ENCODE measurements at places on chromosomes 7 and 10.

- DNase-seq: no peak
These were observed 57.8 kb downstream of the LUC7L2 start for GRCh38 chr7:139417478-139417877.

DNA sequence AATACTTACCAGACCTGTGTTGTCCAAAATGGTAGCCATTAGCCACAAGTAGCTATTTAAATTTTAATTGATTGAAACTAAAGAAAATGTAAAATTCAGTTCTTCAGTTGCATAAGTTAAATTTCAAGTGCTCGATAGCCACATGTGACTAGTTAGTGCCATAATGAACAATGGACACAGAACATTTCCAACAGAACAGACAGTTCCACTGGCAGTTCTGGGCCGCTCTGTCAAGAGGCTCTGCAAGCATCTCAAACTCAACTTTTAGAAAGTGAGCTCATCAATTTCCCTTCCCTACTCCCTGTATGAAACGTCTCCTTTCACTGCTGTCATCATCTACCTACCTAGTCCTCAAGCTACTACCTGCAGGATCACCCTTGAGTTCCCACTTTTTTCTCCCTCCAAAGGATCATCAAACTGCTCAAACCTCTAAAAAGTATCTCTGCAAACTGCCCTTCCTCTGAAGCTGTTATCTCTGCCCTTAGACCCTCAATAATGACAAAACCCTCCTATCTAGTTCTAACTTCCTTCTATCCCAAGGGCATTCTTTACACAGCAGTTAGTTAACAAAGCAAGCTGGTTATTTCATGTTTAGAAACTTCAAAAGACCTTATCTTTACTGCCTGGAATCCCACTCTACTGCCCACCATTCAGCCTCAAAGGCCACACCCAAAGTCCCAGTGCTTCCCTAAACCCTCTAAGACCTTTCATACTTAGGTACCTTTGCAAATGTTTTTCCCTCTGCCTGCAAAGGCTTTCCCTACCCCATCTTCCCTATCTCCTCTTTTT, 20.6 kb downstream of the SHTN1 start:
- no peak for DNase-seq

DNA sequence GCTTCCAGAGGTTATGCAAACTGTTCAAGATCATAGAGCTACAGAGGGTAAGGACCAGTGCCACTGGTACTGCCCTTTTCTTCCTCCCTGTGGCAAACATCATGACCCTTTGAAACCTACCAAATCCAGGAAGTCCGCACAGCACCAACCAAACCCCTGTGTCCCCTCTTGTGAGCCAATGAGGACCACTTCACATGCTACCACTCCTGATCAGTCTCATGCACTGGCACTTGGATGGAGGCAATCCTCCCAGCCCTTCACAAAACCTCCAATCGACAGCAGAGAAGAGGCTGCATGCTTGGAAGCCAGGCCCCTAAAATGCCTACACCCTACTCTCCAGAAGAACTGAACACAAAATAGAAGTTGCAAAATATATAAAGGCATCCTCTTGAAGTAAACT, 248.0 kb downstream of the TNS3 start:
- DNase-seq: no peak

DNA sequence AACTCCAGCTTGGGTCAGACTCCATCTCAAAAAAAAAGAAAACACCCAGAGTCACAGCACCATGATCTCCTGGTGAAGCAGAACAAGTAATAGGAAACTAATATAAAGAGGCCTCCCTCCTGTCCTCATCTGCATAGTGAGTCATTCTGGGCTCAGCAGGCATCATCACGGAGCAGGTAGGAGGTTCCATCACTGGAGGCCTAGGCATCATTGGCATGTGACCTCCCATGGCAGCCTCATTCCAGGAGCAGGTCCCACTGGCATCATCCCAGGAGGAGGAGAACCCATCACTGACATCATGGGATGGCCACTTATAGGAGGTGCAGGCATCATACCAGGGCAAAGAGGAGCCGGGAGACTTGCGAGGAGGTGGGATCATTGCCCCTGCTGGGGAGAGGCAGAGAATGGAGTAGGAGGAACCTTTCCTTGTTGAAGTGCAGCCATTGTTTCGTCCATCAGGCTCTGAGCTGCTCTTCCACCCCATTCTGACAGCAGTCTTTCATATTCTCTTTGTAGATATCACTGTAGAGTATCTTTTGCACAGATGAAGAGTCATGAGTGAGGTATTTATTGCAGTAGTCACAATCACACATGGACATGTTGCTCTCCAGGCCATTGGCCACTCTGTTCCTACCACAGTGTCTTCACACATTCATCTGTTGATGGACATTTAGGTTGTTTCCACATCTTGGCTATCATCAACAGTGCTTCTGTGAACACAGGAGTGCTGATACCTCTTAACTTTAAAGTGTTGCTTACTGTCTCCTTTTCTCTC, 73.8 kb downstream of the OSBPL3 start:
- no peak for DNase-seq

DNA sequence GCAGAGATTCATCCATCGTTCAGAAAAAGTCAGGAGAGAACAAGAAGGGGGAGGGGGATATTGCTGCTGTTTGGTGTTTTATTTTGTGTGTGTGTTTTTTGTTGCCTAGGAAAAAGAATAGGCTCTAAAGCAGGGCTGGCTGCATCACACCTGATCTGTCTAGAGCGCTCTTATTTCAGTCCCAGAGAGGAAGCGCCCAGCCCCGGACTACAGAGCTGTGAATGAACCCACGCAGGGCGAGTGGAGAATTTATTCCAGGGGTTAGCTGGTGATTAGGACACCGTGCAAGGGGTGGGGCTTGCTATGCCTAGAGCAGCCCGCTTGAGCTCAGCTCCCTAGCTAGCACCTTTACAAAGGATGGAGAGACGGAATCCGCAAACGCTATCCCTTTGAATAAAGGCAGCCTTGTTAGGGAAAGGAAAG, 621 bp upstream of the FAM13C start:
- peak; percentile 39 for DNase-seq

GRCh38 chr7:70668606-70669358, 463.2 kb upstream of the GALNT17 start:
- DNase-seq: no peak

DNA sequence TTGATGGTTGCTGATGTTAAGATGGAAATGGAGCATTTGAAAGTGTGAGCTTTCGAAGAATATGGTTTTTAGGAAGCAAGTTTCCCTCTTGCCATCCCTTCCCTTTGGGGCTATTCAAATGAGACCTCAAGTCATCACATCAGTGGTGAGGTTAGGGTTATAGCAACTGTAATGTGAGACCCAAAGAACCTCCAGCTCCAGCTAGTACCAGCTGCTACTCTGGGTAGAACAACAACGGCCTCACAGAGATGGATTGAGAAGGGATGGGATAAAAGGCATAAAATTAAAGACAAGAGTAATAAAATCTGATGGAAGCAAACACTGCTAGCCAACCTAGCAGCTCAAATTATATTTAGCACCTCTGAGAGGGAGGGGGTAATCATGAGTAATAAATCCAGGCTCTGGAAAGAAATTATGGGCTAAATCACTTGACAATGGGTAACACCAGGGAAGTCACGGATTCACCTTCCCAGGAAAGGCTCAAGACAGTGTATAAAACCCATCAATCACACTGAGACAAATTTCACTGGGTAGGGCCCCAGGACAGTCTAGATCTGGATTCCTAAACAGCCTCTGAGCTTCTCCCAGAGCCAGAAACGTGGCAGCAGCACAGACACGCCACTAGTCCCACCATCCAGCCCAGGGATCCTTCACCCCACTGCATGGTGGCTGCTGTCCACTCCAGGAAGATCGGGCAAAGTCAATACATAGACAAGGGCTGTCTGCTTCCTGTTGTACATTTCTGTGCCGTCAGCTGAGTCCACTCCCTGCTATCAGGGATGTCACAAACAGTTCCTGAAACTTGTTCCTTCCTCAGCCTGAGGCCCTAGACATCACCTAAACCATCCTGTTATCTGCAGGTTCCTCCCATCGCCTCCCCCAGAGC, 151.1 kb downstream of the GFRA1 start:
- no peak for DNase-seq

DNA sequence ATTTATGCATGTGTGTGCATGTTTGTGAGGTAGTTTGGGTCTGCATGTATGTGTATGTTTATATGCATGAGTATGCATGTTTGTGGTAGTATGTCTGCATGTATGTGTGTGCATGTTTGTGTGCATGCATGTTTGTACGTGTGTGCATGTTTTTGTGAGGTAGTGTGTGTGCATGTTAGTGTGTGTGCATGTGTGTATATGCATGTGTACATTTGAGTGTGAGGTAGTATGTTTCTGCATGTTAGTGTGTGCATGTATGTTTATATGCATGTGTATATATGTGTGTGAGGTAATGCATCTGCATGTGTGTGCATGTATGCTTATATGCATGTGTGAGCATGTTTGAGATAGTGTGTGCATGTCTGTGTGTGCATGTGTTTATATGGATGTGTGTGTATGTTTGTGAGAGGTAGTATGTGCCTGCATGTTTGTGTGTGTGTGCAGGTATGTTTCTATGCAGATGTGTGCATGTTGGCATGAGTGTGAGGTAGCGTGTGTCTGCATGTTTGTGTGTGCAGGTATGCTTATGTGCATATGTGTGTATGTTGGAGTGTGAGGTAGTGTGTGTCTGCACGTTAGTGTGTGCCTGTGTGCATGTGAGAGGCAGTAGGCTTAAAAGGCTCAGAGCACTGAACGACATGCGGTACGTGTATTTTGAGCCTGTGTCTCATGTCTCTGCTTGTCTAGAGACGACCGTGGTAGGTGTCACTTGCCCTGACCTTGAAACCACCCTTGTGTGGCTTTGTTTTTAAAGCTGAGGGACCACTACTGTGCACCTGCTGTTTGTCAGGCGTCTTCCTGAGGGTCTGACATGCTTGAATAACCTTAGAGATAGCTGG, 43.7 kb downstream of the PFKP start:
- no peak for DNase-seq

DNA sequence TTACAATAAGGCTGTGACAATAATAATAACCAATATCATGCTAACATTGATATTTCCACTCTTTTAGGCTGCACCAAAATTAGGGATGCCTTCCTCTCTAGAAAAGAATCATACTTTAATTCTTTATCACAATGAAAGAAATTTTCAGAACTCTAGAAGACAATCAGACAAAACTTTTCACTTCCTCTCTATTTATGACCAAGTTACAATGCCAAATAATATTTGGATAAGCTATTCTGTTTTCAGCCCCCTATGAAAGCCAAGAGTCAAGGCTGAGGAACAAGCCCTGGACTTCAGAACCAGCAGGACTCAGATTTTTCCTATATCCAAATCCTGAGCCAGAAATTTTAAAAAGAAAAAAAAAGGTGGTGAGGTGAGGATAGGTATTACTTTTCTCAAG, 4.6 kb downstream of the HYCC1 start:
- DNase-seq: no peak

- no peak for DNase-seq
These were observed 74.4 kb upstream of the LSM8 start for GRCh38 chr7:118109607-118110006.
